ENCODE measurements at places on chromosomes 1 and 21.

- no peak for DNase-seq
Observed at GRCh38 chr1:24051206-24051945, 60.6 kb downstream of the MYOM3 start.

- no peak for DNase-seq
Observed at GRCh38 chr1:156502894-156503697, 2.5 kb upstream of the MEF2D start.

DNA sequence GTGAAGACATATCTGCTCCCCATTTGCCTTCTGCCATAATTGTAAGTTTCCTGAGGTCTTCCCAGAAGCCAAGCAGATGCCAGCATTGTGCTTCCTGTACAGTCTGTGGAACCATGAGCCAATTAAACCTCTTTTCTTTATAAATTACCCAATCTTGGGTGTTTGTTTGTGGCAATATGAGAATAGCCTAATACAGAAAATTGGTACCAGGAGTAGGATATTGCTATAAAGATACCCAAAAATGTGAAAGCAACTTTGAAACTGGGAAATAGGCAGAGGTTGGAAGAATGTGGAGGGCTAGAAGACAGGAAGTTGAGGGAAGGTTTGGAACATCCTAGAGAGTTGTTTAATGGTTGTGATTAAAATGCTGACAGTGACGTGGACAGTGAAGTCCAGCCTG is 90.8 kb downstream of the HHIPL2 start:
- DNase-seq, result no peak

- DNase-seq, result no peak
Observed at GRCh38 chr1:204670152-204670927, 15.2 kb downstream of the LRRN2 start.

DNA sequence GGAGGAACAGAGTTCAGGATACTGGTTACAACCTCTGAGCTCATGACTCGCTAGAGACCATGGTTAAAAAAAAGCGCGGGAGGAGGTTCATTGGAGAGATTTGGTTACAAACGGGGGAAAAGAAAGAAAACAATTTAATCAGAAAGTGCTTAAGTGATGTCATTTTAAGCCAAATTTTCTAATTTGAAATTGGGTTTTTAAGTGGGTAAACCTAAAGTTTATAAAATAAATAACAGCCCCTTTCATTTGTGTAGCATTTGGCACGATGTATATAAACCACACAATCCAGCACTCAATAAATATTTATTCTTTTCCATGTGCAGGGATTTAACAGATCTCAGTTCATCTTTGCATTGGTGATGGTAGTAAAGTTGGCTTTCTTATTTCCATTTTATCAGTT is 7.0 kb upstream of the DPT start:
- DNase-seq, result no peak

GRCh38 chr21:35096959-35097358 is 47.9 kb upstream of the RUNX1 start:
- no peak for DNase-seq

- DNase-seq, result no peak
Observed at GRCh38 chr1:7113822-7114221, 328.6 kb downstream of the CAMTA1 start.

GRCh38 chr1:209076688-209077087 is 506.8 kb upstream of the CAMK1G start:
- DNase-seq, result no peak

DNA sequence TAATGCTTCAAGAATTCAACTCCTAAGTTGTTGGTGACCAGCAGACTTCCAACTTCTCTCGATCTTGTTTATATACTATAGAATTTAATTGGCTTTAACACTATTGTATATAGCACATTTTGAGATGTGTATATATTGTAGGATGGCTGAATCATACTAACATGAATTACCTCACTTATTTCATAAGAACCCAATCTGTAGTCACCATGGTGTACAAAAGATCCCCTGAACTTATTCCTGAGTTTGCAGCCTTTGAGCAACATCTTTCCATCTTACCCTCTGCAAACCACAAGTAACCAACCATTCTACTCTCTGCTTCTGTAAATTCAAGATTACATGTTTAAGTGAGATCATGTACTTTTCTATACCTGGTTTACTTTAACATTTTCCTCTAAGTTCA is 12.3 kb downstream of the ZP4 start:
- no peak for DNase-seq

DNA sequence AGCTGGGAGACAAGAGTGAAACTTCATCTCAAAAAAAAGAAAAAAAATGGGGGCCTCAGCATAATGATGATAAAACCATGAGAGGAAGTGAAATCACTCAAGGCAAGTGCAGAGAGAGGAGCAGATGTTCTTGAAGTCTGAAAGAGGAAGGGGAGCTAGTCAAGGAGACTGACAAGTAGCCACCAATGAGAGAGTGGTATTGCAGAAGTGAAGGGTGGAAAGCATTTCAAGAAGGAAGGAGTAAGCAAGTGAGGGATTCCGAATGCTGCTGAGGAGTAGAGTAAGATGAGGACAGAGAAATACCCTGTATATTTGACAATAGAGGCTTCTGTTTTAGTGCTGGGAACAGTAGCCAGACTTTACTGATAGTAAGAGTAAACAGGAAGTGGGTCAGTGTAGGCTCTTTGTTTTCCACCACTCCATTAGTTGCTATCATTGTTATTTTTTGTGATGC is 2.9 kb downstream of the TATDN3 start:
- DNase-seq, result no peak

GRCh38 chr1:74681449-74681848 is 7.9 kb upstream of the ERICH3 start:
- no peak for DNase-seq

DNA sequence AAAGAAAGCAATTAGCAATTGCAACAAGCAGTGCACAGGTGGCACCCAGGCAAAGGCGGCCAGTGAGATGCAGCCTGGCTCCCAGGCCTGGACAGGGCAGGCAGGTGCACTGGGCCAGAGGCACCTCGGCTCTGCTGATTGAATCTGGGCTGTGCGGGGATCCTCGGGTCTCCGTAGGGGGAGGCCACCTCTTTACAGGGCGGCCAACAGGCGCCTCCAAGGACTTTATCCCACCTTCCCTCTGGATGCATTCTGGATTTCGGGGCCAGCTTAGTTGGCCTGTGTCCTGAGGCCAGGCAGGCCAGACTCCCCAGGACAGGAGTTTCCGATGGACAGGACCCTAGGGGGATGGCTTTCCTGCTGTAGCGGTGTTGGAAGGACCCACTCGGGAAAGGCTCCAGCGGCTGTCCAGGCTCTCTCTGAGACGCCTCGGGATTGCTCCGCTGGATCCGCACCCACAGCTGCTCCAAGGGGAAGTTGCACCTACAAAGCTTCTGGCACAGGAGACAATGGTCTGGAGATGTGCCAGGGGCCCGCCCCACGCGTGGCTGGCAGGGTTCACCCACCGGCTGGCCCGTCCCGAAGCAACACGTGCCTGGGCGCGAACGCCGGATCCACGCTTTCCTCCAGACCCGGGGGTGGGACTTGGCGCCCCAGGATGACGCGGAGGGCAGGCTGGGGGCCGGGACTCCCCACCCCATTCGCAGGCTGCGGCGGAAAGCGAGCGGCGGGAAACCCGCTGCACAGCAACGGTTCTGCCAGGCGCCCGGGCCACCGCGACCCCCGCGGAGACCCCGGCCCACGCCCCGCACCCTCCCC is 810 bp downstream of the SLC19A1 start:
- DNase-seq, result peak; percentile 51

GRCh38 chr1:9289090-9289534 is 3.6 kb upstream of the SPSB1 start:
- DNase-seq, result peak; percentile 93

GRCh38 chr1:209597499-209597898 is 14.0 kb downstream of the CAMK1G start:
- DNase-seq, result no peak

GRCh38 chr1:112673592-112674439 is 643 bp upstream of the MOV10 start:
- DNase-seq, result no peak

DNA sequence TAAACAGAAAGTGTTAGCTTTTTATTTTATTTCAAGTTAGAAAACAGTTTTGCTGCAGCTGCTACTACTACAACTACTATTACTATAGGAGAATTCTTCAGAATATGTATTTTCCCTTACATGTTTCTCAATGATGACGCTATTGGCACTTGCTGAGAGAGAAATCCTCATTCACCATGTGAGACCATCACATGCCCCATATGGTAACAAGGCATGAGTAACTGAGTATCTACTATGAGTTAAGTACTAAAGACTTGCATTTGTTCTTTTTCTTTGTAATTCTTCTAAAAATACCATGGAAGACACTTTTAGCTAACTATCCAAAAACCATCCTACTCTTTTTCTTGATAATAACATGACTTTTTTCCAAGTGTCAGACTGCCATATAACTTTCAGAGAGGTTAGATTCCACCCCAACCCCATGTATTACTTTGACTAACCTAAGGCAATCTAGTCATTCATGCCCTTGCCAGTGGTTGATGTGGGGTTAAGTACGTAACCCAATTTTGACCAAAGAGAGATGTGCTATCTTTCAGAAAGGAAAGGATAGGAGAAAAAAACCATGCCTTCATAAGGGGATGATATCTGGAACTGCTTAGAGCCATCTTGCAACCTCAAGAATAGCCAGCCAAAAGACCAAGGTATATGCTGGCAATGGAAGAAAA is 42.9 kb downstream of the COP1 start:
- no peak for DNase-seq

DNA sequence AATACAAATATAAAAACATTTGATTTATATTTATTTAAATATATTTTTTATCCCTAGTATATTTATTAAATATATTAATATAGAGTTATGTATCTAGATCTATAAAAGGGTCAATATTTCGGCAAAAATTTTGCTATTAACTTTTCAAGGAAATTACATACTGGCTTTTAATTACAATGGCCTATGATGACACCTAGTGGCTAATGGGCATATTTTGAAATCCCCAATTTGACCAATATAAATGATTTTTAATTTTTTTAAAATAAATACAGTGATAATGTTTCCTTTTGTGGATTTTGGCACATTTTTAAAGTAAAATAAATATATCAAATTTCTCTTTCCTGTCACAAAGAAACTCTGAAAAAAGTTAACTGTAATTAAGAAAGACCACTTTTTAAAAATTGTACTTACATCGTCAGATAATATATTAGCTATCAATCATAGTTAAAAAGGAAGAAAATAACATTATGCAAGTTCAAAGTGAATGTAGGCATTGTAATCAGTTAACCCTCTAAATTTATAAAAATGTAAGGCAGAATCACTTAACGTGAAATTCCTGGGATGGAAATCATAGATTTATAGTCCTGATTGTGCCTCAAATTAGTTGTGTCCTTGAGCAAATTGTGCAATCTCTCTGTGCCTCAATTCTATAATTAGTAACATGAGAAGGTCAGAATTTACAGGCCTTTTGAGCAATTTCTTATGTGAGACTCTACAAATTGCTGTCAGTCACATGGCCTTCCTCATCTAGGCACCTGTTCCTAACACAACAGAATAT is 25.6 kb upstream of the RGS13 start:
- DNase-seq, result no peak

- DNase-seq, result no peak
Observed at GRCh38 chr1:199129247-199129646, 490.4 kb downstream of the PTPRC start.

GRCh38 chr1:232768793-232769192 is 36.4 kb upstream of the MAP10 start:
- no peak for DNase-seq

DNA sequence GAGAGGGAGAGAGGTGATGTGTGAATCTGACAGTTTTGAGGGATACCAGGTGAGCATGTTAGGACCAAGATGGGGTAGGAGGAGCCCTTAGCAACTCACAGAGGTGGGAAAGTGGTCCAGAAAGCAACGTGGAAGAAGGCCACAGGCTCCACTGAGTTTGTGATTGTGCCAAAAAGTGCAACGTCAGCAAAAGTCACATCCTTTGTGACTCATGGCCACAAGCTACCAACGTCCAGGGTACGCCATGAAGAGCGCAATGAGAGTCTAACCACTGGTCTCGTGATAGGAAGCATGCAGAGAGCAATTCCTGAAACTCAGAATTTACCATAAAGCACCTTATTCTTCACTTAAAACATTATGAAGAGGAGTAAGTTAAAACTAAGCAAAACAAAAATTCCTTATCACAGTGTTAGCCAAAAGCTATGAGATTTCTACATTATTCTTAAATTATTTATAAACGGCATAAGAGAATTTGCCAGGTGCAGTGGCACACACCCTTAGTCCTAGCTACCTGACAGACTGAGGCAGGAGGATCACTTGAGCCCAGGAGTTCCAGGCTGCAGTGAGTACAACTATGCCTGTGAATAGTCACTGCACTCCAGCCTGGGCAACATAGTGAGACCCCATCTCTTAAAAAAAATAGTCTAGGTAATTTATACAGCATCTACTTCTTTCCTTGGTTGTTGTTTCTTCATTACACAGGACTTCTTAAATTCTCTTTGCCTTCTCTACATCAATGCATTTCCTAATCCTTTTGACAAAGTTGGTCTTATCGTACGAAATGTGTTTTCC is 55.2 kb downstream of the COLGALT2 start:
- DNase-seq, result no peak

GRCh38 chr1:88935522-88936222 is 44.3 kb upstream of the GTF2B start:
- DNase-seq, result no peak

- DNase-seq, result no peak
Observed at GRCh38 chr1:211328866-211329475, 2.3 kb downstream of the TRAF5 start.

DNA sequence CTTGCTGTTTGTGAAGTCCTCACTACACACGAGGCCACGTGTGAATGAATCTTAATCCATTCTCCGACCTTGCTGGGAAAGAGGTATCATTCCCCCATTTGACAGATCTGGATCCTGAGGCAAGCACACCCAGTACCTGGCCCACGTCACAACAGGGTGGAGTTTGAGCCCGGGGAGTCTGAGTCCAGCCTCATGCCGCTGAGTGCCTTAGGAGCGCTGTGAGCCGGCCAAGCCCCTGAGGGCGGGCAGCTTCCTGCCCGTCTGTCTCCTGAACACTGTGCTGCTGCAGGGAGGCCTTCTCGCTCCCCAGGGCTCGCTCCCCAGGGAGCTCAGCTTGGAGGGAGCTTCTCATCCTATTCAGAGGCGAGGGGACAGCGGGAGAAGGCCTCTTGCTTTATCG is 29.7 kb downstream of the SLC45A1 start:
- DNase-seq, result no peak

DNA sequence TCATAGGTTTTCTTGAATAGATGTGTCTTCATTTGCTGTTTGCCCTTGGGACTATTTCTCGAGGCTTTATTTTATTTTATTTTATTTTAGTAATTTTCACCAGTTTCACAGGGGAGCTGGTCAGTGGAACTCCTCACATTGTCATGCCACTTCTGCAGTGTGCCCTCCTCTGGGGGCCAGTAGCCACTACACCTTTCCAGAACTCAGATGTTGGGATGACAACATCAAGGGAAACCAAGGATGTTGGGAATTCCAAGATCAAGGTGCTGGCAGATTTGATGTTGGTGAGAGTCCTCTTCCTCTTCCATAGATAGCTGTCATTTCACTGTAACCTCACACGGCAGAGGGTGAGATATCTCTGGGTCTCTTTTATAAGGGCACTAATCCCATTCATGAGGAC is 35.5 kb downstream of the SLC26A9 start:
- DNase-seq, result no peak

DNA sequence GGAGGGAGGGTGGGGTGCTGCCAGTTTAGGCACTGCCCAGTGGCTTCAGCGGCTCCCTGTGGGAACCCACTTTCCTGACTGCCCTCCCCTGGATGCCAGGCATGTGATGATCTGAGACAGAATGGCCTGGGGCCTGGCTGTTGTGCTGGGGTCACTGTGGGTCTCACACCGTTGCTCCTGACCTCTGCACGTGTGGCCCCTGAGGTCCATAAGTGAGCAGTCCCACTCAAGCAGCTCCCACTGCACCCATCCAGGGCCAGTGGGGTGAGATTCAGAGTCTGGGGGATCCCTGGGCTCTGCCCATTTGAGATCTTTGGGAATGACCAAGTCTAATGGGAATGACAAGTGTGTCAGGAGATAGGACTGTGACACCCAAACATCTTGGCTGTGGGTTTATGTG is 18.0 kb downstream of the PODN start:
- no peak for DNase-seq
